Activated naive CD4-positive, alpha-beta T cell (primary cell): ENCODE measurements at places on chromosomes 16 and 17.

DNA sequence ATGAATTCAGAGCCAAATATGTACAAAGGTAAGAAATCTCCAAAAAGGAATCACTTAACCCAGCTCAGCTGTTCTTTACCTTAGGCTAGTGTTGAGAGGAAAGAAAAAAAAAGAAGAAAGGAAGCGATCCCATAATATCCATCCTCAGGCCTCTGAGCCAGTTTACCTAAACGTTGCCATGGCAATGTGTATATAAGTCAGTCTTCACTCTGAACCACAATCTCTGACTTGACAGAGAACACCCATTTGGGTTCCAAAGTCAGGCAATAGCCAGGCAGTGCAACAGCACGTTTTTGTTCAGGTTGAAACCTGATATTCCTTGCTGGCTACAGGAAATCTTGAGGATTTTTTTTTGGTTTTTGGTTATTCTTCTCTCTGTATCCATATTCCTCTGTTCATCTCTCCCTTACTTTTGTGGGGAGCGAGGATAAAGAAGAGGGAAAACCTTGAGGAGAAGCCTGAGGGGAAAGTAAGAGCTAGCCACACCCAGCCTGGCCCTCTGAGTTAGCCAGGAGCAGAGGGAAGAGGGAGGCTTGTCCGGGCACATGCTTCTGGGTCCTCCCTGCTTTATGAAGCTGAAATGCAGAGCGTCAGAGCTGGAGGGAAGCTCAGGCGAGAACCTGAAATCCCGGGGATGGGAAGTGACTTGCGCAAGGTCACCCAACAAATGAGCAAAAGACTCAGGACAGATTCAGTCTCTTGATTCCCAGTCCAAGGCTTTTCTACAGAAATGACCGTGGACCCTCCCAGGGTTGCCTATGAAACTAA is 152.7 kb downstream of the SOX9 start:
- DNase-seq: no peak

GRCh38 chr17:63070031-63070430 is 104.0 kb downstream of the TANC2 start:
- DNase-seq: no peak

DNA sequence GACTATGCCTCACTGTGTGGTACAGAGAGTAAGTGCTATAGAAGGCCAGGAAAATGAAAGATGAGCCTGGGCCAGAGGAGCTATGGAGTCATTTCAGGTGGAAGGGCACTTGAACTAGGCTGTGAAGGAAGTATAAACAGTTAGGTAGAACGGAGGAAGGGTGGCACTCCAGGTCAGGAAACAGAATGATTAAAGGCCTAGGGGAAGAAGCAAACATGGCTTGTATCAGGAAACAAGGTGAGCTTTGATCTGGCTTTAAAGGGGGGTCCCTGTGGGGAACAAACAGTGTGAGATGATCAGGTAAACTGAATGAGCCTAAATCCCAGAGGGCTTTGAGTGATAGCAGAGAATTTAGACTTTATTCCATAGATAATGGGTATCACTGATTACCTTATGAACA is 16.9 kb downstream of the MAP3K3 start:
- no peak for DNase-seq

- DNase-seq: no peak
These were observed 458.8 kb upstream of the HSBP1 start for GRCh38 chr16:83348991-83349390.

DNA sequence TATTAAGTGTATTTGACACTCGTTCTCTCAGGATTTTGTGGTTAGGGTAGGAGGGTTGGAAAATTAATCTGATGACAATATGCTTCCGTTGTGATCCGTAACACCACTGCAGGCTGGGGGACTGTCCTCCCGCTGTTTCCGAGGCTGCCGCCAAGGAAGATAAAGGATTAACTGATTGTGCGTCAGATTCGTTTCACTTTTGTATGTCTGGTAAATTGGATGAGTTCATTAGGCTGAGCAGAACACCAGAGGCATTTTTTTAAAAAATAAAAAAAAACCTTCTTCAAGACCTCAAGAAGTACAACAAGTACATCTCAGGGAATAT is 486.7 kb upstream of the SALL1 start:
- no peak for DNase-seq

- no peak for DNase-seq
These were observed 17.4 kb upstream of the ERN1 start for GRCh38 chr17:64147110-64148016.

GRCh38 chr17:57946798-57947358 is 8.3 kb downstream of the CUEDC1 start:
- no peak for DNase-seq
